CD4-positive, alpha-beta T cell treated with Interleukin-6 at 100 ng/mL for 8 hours (primary cell): ENCODE measurements at places on chromosomes 11 and 22.

DNA sequence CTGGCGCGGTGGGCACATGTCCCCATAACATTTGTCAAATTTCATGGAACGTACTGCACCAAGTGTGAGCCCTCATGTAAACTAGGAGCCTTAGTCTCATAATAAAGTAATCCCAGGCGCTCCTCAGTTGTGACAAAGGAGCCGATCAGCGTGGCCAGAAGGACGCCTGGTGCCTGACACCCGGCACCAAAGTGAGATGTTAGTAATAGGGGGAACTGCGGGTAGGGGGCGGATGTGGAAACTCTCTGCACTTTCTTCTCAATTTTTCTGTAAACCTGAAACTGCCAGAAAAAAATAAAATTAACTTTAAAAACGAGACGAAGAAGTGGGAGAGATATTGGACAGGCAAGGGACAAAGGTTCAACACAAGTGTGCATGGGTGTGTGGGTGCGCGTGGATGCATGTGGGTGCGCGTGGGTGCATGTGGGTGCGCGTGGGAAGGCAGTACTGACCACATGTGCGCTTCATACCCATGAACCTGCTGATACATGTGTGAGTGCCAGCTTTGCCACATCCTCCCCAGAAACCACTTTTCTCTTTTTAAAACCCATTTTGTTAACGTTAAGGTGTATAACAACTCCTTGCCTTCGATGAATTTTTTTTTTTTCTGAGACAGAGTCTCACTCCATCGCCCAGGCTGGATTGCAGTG, 55.4 kb upstream of the LINC01488 start:
- no peak for DNase-seq

DNA sequence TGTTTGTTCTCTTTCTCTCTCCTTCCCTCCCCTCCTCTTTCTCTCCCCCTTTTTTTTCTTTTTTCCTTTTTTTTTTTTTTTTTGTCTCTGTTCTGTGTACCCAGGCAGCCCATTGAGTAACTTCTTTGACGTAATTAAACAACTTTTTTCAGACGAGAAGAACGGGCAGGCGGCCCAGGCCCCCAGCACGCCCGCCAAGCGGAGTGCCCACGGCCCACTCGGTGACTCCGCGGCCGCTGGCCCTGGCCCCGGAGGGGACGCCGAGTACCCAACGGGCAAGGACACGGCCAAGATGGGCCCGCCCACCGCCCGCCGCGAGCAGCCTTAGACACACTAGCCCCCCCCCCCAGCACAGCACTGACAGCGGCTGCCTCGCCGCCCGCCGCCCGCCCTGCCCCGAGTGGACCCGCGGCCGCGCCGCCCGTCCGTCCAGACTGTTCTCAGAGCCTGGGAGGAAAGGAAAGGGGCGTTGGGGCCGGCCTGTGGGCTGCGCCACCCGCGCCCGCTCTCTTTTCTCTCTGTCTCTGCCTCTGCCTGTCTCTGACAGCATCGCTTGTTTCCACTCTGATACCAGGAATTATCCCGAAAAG, 26.1 kb downstream of the MOB2 start:
- no peak for DNase-seq

DNA sequence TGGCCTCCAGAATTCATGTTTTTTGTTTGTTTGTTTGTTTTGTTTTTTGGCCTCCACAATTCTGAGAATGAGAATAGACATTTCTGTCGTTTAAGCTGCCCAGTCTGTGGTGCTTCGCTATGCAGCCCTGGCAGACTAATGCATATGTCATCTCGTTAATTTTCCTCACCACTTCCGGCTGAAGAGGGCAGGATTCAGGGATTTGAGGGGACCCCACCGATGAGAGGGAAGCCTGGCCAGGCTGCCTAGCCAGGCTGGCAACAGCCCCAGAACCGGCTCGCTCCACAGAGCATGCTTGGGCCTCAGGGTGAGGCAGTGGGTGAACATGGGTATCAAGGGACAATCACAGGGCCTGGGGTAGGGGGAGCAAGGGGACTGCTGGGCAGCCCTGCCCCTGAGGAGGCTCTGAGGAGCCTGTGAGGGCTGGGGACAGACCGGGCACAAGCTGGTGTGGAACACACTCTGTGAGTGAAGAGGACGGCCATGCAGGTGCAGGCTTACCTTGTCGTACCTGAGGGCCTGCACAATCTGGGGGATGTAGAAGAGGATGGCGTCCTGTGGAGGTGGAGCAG, 47.8 kb upstream of the SERPIND1 start:
- DNase-seq, result no peak

DNA sequence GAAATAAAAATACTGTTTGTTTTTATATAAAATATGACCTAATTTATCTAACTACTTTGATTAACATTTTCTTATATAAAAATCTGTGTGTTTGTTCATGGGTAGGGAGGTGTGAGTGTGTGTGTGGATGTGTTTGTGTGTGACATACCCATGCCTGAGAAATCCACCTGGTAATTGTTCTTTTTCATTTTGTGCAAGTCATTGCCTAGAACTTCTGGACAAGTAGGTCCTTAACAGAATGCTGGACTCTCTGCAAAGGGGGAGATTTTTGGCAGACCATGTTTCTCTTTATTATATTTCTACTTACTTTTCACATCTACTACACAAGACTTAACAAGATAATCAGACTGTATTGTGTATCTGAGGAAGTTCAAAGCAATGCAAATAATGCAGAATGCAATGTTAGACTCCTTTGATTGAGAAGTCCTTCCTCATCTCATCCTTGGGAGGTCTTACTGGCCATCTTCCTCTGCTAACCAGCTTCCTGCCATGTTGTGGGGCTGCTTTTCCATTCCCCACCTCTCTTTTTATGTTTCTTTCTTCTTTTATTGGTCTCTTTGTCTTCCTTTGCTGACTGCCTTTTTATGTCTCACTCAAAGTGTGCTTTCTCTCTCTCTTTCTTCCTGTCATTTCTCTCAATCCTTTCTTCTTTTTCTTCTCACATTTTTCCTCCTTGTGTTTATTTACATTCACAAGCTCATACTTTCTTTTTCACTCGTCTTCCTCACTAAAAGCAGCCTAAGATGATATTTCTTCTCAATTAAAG, 1017.0 kb upstream of the CNTN5 start:
- DNase-seq, result no peak

GRCh38 chr11:85088286-85088685, 538.9 kb downstream of the DLG2 start:
- no peak for DNase-seq

- no peak for DNase-seq
Measured at GRCh38 chr11:112249871-112250610, 10.6 kb downstream of the PLET1 start.

- DNase-seq, result peak; percentile 81
Measured at GRCh38 chr22:50190941-50191741, 5.4 kb downstream of the TRABD start.

DNA sequence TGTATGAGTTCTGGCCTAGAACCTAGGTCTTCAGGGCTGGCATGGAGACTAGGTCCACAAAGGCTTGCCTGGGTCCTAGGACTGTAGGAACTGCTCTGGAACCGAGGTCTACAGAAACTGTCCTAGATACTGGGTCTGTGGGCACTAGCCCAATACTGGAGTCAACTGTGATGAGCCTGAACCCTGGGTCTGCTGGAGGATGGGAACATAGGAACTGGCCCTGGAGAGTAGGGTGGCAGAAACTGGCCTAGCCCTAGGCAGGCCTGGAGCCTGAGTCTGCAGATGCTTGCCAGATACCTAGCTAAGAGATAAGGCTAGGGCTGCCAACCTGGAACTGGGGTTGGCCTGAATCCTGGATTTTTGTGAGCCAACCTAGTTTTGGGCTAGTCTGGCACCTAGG, 19.2 kb upstream of the GLYATL2 start:
- DNase-seq, result no peak

GRCh38 chr11:116986521-116987105, 111.6 kb downstream of the SIK3 start:
- no peak for DNase-seq

GRCh38 chr22:30605449-30606110, 1.4 kb upstream of the TCN2 start:
- peak; percentile 39 for DNase-seq

DNA sequence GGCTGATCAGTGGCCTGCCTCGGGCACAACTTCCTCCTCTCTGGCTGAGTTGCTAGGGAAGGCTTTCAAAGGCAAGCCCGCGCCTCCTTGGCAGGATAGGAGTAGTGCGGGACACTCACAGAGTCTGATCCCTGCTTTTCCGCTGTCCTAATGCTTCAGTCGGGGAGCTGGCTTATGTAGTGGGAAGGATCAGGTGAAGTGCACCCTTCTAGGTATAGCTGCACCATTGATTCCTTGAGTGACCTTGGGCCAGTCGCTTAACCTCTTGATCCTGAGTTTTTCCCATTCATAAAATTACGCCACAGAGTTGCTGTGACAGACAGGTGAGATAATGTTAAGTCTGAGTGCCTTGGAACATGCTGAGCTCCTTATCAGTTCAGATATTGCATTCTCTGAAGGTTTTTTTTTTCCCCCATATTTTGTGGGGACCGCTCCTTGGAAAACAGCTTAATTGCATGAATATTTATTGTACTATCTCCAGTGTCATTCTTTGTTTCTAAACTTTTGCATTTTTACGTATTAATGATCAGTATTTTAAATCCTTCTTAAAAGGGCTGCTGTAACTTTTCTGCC, 961 bp downstream of the IPO7 start:
- no peak for DNase-seq

DNA sequence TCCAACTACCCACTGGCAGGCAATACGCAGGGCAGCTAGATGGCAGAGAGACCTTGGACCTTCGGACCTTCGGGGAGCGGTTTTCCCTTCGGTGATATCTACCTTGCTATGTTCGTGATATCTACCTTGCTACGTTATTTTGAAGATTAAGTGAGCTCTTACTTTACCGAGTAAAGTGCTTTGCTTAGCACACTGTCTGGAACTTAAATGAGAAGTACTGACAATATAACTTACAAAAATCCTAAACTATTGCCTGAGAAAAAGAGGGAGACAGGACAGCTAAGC, 1.0 kb upstream of the PRDM10 start:
- no peak for DNase-seq

DNA sequence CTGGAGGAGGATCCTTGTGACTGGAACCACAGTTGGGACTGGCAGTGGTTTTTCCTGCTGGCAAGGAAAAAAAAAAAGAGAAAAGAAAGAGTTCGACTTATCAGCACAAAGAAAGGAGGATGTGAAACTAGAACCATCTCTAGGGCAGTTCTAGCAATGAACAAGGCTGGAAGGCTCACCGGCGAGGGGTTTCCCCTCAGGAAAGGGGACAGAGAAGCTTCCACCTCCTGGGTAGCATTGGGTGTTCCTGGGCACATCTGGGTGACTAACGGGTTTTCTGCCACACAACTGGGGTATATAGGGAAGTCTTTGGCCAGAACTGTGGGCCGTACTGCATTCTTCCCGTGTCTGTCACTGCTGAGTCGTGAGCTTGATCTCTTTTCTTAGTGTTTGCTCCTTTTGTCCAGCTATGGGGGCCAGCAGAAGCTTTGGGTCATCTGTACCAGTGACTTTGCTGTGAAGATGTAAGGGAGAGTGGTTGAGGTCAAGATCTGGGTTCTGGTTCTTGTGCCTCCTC, 109.4 kb upstream of the OR4B1 start:
- peak; percentile 15 for DNase-seq

DNA sequence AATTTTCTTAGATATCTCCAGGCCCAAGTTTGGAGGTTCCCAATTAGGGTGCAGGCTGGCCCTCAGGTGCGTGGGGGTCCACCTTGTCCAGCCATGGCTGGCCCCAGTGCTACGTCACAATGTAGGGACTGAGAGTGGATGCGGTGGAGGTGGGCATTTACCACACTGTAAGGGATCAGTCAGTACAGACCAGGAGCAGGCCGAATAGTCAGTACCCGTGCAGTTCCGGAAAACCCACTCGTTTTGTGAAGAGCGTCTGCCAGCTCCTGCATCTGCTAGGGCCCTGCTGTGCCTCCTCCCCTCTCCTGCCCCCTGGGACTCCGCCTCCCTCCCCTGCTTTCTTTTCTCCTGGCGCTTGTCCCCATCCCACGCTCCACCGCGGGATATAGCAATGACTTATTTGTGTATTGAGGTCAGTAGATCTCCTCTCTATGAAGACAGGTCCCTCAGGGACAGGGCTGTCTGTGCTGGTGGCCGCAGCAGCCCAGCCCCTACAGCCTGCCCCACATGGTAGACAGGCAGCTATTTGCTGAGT, 50.4 kb upstream of the SEPTIN5 start:
- no peak for DNase-seq

GRCh38 chr11:68326334-68327215, 14.2 kb downstream of the LRP5 start:
- DNase-seq, result no peak

DNA sequence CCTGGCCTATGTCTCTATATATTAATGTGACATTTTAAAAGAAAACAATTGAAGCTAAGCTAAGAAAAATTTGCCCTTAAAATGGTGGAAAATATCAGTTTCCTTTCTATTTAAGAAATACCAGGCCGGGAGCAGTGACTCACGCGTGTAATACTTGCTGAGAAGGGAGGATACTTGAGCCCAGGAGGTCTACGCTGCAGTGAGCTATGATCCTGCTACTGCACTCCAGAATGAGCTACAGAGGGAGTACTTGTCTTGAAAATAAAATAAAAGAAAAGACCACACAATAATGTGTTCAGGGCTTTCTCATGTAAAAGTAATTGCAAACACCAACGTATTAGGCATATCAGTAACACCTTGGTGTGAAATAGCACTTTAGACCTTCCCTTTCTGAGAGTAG, 1.4 kb upstream of the PRSS23 start:
- no peak for DNase-seq

- no peak for DNase-seq
Measured at GRCh38 chr11:118527109-118527508, at the start of gene TTC36. Gene TTC36 (plus strand): TSS chr11:118527474. CDS start chr11:118527495, 21 bp downstream.
